ENCODE measurements at places on chromosomes 2 and 18. TPM values are rescaled to one million over a fixed set of nuclear protein-coding genes. Genes with fewer than 3 reads are reported as not detected.

GRCh38 chr2:2638547-2639220, 307.6 kb upstream of the MYT1L start:
- DNase-seq = no peak

DNA sequence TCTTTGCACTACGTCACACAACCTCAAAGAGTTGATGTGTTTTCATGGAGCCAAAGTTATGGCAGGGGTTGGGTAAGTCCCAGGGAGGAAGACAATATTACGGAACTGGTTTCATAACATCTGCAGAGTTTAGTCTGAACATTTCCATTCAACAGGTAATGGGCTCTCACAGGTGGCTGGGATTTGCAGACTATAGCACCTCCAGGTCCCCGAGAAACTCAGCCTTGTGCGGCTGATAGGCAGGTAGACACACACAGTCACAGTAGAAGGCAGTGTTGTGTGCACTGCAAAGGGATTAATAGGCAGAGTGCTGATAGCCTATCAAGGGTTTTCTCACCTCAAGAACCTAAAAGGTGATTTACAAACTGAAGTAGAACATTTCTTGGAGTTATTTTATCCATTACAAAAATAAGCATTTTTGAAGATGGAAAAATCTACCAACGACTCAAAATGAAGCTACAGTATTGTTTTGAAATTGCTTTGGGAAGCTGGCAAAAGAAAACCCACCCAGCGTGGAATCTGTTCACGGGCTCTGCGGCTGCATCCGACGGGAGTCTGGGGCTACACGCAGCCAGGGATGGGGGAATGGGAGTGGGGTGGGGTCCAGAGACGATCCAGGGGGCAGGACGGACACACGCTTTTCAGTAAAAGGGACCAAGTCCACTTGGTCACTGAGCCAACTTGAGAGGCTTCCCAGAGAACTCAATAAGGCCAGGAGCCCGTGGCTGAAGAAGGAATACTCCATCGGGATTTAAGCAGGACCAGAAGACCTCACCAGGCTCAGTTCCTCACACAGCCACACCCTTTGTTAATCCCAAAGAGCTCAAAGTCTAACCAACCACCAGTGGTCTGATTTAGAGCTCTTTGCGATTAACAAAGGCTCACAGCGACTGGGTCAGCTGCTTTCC, 82.9 kb downstream of the CHRNA1 start:
- no peak for DNase-seq

- DNase-seq = no peak
Observed at GRCh38 chr2:34545486-34546136, 946.5 kb upstream of the FAM98A start.

DNA sequence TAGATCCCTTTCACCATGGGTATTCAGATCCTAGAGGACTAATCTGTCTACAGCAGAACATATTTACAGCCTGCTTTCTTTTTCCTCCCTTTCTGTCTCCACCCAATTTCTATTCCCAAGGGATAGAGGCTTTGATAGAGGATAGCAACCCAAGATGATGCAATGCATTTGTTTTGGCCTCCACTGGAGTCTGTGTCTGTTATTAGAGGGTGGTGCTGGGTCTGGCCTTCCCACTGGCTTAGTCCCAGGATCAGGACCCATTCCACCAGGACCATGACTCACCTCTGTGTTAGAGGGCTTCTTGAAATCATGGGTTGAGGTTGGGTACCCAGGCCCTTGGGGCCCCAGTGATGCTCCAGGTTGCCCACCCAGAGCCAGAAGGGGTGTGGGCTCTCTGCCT, 239.7 kb upstream of the TNP1 start:
- no peak for DNase-seq

- no peak for DNase-seq
Observed at GRCh38 chr2:16303273-16303577, 362.4 kb downstream of the CYRIA start.

- DNase-seq = no peak
Observed at GRCh38 chr2:237431837-237432236, 17.9 kb upstream of the COL6A3 start.

DNA sequence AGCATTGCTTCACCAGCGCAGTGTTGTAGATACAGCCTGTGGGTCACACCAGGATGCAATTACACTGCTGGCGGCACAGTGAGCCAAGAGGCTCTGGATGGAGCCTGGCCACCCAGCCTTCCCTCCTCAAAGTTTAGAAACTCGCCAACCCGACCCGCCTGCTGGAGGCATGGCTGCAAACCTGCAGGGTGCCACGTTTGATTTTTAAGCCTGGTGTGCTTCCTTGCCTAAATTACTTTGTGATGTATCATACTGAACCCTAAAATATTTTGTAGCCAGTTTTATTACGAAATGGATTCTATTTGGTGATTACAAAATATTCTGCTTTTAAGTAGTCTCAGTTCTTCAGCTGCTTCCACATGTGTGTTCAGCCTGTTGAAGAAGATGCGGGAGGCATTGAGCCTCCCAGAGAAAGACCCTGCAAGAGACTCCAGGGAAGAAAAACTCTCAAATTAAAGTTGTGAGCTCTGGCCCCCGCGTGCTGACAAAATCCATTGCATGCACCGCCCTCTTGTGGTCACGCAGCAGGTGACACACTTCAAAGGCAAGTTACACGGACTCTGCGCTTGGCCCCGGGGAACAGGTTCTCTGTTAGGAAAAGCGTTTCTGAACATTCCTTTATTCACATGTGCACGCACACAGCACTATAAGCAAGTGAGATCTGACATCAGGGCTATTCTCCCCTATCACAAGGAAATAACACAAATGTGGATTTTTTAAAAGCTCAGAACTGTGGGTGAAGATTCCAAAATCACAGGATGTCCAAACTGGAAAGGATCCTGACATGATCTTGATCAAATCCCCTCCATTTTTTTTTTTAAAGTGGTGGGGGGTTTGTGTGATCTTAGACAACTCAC, 63.0 kb upstream of the TWIST2 start:
- peak; percentile 52 for DNase-seq

DNA sequence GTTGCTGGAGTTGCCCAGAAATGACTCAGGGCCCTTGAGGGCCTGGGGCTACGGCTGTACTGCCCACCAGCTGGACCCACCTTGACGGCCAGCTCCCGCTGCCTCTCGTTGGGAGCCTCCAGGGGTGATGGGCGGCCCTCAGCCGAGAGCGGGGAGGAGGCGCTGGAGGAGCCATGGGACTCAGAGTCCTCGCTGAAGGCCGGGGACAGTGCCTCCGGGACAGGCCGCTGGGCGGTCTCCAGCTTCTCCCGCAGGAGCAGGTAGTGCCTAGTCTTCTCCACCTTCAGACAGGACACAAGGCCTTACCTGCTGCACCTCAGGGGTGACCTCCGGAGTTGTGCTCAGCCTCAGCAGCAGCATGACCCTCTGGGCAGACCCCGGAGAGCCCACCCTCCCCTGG, 30.7 kb downstream of the AQP12A start:
- DNase-seq = no peak

DNA sequence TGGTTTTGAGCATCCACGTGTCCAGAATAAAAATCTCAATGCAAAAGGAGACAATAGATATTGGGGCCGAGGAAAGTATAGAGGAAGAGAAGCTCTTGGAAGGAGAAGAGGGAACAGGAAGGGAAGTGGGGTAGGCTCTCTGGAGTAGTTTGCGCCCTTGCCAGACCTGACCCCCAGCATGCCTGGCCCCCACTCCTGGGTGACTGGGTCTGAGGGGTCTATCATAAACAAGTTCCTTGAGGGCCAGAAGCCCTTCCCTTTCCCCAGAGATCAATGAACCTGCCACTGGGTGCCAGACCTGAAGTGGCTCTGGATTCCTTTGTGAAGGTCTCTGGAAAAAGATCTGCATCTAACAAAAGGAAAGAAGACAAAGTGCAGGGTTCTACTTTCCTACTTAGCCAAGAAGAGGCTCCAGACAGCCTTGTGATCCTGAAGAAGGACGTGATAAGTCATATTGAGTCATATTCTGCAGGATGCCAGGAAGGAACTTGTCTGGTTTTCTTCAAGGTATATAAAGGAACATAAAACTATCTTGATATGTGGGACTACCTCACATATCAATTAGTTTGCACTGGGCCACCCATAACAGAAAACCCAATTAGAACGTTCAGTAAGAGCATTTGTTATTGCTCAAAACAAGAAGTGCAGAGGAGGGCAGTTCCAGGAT, 18.7 kb upstream of the ATOH8 start:
- no peak for DNase-seq

- DNase-seq = no peak
Observed at GRCh38 chr2:111178730-111179405, 58.2 kb downstream of the BCL2L11 start.

GRCh38 chr18:77970814-77971213, 721.2 kb downstream of the GALR1 start:
- DNase-seq = no peak

GRCh38 chr2:150601280-150602038, 114.0 kb upstream of the RND3 start:
- DNase-seq = no peak

DNA sequence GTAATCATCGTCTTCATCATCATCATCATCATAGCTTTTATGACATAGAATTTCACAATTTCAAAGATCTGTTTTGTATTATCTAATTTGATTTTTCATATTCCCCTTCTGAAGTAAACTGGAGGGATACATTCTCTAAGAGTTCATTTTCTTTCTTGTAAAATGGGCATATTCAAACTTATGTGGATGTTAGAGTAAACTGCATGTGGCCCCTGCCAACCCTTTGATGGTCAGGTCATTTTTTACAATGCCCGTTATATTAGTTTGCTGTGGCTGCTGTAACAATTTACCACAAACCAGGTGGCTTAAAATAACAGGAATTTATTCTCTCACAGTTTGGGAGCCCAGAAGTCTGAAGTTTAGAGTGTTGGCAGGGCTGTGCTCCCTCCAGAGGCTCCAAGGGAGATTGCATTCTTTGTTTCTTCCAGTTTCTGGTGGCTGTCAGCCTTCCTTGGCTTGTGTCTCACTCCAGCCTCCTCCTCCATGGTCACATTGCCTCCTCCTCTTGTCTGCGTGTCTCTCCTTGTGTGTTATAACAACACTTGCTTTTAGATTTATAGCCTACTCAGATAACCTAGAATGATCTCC, 127.5 kb upstream of the MMADHC start:
- peak; percentile 1 for DNase-seq

DNA sequence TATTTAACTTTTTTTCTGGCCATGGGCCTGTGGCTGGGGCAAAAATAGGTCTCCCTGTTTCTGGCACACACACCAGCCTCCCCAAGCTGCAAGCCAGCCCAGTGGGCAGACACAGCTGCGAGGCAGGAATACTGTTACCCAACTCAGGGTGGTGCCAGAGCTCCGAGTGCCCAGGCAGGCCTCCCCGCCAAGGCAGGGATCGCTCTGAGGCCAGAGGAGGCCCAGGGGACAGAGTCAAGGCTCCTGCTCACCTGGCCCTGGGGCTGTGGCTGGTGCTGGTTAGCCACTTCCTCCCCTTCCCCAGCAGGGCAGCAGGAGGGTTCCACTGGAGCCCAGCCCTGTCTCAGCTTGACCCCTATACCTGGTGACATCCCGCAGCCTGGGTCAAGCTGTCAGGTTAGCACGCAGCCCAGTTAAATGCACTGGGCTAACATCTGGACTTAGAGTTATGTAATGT, 67.1 kb upstream of the EPAS1 start:
- no peak for DNase-seq

DNA sequence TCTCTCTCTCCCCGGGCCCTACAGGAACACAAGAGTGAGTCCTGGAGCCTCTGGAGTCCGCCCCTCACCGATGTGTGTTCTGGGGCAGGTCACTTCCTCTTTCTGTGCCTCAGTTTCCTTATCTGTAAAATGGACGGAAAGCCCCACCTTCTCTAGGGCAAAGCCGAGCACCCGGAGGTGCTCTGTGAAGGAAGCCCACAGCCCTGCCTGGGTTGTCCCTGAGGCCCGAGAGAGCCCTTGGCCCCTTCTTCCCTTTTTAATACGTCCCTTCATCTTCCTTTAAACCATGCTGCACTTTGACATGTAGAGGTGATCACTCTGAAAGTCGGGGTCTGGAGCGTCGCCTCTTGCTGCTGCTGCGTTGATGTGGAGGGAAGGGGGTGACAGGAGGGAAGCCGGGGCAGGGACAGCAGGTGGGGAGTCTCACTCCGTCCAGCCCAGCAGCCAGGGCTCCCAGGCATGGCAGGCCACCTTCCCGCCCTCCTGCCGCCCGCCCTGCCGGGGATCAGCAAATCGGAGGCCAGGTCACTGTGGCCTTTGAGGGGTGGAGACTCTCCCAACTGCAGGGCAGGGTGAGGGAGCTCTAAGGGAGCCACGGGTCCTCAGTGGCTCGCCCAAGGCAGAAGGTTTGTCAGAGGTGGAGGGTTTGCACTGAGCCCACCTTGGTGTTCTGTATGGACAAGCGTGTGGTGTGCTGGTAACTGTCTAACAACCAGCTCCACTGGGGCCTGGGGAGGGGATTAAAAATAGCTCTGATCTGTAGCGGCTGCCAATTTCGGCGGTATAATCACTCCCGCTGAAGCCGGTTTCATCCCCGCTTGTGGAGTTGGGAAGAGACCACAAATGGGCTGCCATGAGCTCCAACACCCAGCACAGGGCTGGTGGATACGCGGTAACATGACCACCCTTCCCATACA, 135.9 kb upstream of the ID2 start:
- DNase-seq = no peak

DNA sequence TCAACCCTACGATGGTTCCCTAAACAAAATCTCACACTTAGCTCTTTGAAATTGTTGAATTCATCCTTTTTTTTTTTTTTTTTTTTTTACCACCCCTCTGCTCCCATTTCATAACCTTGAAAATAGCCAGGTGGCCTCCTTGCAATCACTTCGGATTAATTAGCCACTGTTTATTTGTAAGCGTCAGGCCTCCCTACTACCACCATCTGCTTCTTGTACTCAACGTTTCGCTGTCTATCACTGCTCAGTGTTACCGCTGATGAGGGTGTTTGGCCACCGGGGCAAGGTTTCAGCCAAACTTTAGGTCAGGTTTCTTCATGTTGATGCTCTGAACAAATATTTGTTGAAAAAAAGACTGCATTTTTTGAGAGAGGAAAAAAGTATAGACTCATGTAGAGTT, 183.2 kb downstream of the EPHA4 start:
- DNase-seq = no peak

GRCh38 chr2:237165405-237166276, 80.0 kb downstream of the COPS8 start:
- no peak for DNase-seq

- DNase-seq = no peak
Observed at GRCh38 chr18:686339-687111, 25.9 kb downstream of the ENOSF1 start.

GRCh38 chr2:155157711-155158110, 459.2 kb downstream of the KCNJ3 start:
- no peak for DNase-seq

The CRYGC gene
- not detected for total RNA-seq

The TUBA4B gene
- not detected for total RNA-seq

The TMEM17 gene
- not detected for total RNA-seq

The DLX1 gene
- not detected for total RNA-seq

The RTKN gene
- total RNA-seq = 7.7 TPM

The CYP27C1 gene
- not detected for total RNA-seq

The C2orf76 gene
- 17.7 TPM for total RNA-seq

The NAT8 gene
- not detected for total RNA-seq
